ENCODE measurements at places on chromosomes 3 and 15. TPM values are rescaled to one million over a fixed set of nuclear protein-coding genes. Genes with fewer than 3 reads are reported as not detected.

- no peak overlapping the region for H3K4me3 ChIP-seq
- no peak for DNase-seq
- H3K36me3 ChIP-seq, result no peaks in the 10 kb centered on the region
- no peaks in the 10 kb centered on the region for H3K27me3 ChIP-seq
- no peak overlapping the region for H3K27ac ChIP-seq
These were observed 8.5 kb downstream of the HTR3D start for GRCh38 chr3:184040010-184040409.

DNA sequence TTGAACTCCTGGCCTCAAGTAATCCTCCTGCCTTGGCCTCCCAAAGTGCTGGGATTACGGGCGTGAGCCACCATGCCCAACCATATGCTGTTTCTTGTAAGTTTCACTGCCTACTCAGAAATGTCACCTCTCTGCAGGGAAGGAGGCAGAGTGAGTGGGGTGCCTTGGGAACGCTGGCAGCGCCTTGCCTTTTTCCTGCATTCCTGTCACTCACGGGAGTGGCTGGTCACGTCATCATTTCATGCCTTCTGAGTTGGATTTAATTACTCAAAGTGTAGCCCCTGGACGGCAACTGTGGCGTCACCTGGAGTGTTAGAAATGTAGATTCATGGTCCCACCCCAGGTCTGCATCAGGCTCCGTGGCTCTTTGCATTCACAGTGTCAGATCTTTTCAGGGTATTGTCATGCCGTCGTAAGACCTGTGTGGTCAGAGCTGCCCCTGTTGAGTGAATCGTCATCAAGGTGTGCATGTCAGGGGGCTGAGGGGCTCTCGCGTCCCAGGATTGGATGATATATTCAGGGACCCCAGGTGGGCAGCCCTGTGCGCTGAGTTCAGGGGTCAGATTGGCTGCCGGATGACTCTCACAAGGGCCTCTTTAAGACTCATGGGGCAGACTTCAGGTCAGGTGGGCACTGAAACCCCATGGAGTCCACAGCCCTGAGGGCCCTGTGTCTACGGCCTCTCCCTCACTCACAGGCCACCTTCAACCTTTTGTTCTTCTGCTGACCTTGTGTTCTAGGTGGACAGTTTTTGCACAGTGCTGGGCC lies 65.9 kb upstream of the KLHL25 start:
- no peaks in the 10 kb centered on the region for H3K36me3 ChIP-seq
- no peak for DNase-seq
- H3K27me3 ChIP-seq, result no peaks in the 10 kb centered on the region
- H3K27ac ChIP-seq, result no peak overlapping the region
- no peak overlapping the region for H3K4me3 ChIP-seq

C3orf49 gene
- not detected for total RNA-seq

- H3K27me3 ChIP-seq, result no peaks in the 10 kb centered on the region
- no peaks in the 10 kb centered on the region for H3K36me3 ChIP-seq
- H3K4me3 ChIP-seq, result no peak overlapping the region
- DNase-seq, result no peak
- no peaks in the 10 kb centered on the region for H3K4me1 ChIP-seq
- H3K27ac ChIP-seq, result no peak overlapping the region
These were observed 84.9 kb upstream of the NEO1 start for GRCh38 chr15:72967397-72967796.

HGD gene
- 25.9 TPM for total RNA-seq

- H3K4me1 ChIP-seq, result peaks cover 16% of the 10 kb centered on the region
- H3K4me3 ChIP-seq, result no peak overlapping the region
- no peak for DNase-seq
- peak overlapping the region; percentile 81 for H3K27ac ChIP-seq
These were observed 23.8 kb upstream of the SH3BP5 start for GRCh38 chr3:15356176-15356575.

- DNase-seq, result no peak
- H3K27ac ChIP-seq, result no peak overlapping the region
- H3K4me1 ChIP-seq, result no peaks in the 10 kb centered on the region
These were observed 30.1 kb downstream of the ESYT3 start for GRCh38 chr3:138464491-138464860.
